ENCODE measurements at places on chromosomes 5 and 9.

- DNase-seq, result no peak
Observed at GRCh38 chr9:122860319-122861142, 32.1 kb upstream of the PDCL start.

GRCh38 chr9:72592502-72593403 lies 71.3 kb downstream of the TMC1 start:
- peak; percentile 27 for DNase-seq

DNA sequence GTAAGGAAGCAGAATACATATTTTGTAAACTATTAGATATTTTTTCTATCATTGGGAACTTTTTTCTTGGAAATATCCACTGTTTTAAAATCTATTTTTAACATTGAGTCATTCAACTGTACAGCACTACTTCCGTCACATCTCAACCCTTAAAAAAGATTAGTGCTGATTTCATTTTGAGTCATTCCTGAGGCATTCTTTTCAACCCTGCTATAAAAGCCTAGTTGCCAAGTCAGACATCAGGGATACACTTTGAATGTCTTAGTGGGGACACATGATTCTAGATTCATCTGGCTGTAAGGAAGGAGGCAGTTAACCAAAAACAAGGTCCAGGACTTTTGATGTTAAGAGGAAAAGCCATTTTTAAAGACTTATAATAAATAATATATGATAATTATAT lies 160.9 kb downstream of the GIN1 start:
- DNase-seq, result no peak

DNA sequence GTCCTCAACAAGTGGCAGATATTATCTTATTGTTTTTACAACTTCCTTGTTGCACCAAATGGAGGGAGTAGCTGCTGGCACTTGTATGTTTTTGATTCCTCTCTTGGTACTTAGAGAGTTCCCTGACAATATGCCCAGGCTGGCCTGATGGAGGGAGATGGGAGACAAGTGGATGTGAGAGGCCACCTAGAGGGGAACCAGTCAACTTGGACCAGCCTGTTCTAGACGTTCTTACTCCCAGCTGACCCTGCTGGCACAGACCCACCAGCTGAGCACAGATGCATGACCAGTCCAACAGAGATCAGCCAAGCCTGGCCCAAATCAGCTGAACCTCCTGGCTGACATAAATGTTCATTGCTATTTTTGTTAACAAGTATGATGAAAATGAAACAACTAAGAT lies 60.9 kb upstream of the GDNF start:
- no peak for DNase-seq

- peak; percentile 11 for DNase-seq
Observed at GRCh38 chr5:150672237-150672883, 11.3 kb downstream of the MYOZ3 start.

- no peak for DNase-seq
Observed at GRCh38 chr5:178520851-178521250, 69.3 kb downstream of the COL23A1 start.

DNA sequence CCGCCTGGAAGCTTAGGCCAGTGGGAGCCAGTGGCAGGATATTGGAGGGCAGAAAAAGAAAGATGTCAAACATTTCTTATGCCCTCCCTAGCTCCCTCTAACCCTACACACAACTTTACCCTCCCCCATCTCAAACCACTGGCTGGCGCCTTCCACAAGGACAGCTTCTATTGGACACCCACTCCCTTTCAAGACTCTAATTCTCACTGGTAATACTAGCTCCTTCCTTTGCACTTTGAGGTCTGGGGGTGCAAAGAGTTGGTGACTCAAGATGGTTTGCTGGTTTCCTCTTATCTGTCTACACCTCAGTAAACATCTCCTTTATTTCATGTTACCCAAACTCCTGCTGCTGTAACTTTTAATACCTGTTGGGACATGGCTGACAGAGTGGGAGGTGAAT lies 11.6 kb upstream of the ITGA1 start:
- no peak for DNase-seq

DNA sequence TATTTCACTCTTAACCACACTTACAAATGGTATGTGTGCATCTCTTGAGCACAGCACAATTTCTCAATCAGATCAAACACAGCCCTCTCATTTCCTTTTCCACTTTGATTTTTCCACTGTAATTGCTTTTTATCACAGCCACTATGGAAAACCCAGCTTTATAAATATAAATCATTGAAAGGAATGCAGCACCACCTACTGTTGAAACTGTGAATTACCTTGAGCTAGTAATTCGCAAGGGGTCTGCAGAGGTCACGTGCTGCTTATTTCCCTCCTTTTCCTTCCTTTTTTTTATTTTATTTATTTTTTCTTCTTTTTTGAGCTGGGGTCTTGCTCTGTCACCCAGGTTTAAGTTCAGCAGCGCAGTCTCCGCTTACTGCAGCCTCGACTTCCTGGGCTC lies 76.9 kb downstream of the CDH6 start:
- DNase-seq, result no peak

DNA sequence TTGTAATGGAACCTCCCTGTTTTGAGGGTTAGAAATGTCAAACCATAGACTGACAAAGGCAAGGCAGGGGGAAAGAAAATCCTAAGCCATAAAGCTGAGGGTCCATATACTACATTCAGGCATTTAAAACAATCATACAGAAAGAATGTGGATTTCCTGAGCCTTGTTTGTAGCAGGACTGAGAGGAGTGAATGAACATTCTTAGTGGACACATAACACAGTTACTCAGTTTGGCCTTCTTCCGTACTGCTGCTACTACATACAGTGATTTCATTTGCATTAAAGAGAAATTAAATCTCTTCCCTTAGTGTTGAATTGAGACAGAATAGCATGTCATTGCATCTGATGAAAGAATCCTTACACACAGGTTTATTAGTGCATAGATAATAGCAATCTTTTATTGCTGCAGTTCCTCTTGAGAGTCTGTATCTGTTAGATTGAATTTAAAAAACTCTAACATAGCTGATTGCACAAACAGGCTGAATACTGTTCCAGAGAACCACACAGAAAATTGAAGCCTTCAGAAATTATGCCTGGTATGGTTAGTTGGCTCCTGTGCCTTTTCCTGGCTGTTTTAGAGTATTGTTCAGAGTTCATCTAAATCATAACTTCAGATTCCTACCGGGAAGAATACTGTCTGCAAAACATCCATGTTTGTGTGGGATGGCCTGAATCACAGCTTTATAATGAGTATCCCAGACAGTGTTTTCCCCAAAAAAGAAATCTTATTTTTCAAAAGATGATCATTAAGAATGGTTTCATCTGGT lies 2.0 kb upstream of the MTX3 start:
- DNase-seq, result no peak

- no peak for DNase-seq
Observed at GRCh38 chr5:120254385-120254784, 209.7 kb upstream of the PRR16 start.

- DNase-seq, result peak; percentile 13
Observed at GRCh38 chr5:151612689-151613427, 21.7 kb upstream of the FAT2 start.

DNA sequence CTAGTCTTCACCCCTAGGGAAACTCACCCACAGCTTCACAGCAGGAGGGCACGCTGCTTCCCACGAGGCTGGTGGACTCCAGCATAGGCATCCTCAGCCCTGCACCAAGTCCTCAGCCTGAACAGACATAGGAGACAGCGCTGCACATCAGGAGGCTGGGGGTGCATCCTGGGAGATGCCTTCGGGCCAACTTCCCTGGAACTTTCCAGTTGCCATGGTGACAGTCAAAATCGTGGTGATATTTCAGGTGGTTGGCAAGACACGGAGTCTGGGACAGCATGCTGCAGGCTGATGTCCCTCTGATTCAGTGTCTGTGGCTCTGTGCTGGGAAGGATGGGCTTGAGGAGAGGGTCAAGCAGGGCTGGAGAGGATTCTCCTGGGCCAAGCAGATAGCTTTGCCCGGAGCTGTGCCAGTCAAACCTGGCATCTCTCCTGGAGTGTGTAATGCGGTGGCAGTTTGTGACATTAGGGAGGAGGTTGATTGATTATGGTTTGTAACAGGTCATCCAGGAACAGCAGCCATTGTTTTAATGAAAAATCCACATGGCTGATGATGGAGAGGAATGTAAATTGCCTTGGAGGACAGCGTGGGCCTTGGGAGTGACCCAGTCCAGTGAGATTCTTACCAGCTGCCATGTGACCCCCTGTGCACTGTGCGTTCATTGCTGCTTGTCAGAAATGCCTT lies 35.6 kb upstream of the SEMA4D start:
- DNase-seq, result no peak

GRCh38 chr9:122192261-122192875 lies 32.7 kb downstream of the MORN5 start:
- no peak for DNase-seq

- no peak for DNase-seq
Observed at GRCh38 chr5:2783223-2783622, 31.7 kb upstream of the IRX2 start.

DNA sequence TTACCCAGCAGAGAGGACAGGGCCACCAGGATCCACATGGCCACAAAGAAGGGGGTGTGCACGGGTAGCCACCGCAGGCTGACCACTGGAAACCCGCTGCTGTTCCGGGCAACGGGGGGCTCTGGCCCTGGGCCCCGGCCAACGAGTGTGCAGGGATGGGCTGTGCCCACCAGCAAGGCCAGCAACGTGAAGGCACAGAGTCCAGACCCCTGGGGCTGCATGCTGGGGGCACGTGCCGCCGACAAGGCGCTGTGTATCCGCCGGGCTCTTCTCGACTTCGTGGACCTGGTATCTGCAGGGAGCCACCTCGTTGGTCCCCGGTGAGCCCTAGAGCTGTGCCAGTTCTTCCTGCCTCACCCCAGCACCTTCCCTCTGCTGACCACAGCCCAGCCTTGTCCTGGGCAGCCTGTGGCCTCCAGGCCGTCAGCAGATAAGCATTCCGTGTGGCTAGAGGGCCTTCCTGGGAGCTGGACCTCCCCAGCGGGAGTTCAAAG lies 42.2 kb upstream of the CEP72 start:
- no peak for DNase-seq

- no peak for DNase-seq
Observed at GRCh38 chr5:9956725-9957124, 293.0 kb downstream of the ATPSCKMT start.

GRCh38 chr9:37262410-37262809 lies 142.0 kb downstream of the ZCCHC7 start:
- DNase-seq, result no peak

DNA sequence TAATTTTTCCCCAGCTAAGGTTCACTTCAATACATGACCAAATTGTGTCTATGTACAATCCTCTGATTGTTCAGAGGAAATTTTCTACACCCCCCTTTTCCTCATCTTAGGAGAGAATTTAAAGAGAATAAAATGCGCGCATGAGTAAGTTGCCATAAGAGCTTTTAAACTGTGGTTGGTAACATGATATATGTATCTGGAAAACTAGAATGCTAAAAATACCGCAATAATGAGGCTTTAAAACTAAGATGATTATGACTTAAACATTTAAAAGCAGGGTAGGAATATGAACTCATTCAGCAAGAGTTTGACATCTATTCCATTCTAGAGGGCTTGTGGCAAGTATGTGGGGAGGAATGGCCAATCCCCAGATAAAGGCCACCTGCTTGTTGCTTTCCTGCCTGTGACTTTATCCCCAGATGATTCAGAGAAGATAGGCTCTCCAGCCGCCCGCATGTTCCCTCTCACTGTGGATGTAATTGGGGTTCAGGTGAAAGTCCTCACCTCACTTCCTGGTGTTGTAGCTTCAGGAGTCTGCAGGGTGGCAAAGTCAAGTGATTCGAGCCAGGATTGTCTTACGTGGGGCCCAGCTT lies 26.5 kb upstream of the BASP1 start:
- DNase-seq, result no peak

- no peak for DNase-seq
Observed at GRCh38 chr5:148491793-148492184, 108.0 kb downstream of the FBXO38 start.

DNA sequence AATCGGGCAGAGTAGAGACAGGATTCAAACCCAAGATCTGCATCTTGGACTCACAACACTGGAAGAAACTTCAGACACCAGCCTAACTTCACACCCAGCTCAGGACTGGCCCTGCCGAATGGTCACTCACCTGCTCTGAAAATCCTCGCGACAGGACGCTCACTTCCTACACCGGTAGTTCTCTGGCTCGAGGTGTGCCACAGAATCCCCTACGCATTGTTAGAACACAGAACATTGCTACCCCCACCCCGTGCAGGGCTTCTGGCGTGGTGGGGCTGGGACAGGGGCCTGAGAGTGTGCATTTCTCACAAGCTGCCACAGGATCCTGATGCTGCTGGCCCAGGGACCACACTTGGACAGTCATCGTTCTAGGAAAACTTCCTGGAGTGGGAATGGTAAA lies 12.1 kb downstream of the KCNMB1 start:
- no peak for DNase-seq

- DNase-seq, result no peak
Observed at GRCh38 chr5:142578161-142578830, 107.6 kb downstream of the FGF1 start.

- DNase-seq, result no peak
Observed at GRCh38 chr9:105647595-105648349, 14.5 kb upstream of the TAL2 start.

DNA sequence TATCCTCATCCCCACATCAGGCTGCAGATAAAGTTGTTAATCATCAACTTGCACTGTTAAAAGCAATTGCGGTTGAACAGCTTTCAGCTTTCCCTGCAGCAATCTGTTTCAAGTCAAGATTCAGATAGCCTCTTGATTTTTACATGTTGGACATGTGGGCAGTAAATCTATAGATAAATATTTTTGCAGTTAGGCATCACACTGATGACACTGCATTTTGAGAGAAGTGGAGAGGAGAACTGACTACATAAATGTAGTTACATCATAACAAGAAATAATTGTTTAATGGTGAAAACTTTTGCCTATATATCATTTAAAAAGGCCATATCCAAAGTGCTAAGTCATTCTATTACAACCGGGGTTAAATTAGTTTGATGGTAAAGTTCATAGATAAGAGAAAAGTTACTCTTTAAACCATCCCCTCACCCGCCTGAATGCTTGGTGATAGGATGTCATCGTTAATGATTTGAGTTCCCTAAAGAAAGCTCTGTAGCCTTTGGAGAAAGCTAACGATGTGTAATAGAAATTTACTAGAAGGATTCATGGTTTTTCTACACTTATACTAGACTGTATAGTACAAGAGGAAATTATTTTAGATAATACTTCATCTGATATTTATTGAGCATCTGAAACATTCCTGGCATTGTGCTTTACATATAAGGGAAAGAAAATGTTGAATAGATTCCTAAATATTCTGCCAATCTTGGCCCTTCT lies 30.8 kb upstream of the ALDH1A1 start:
- DNase-seq, result no peak

DNA sequence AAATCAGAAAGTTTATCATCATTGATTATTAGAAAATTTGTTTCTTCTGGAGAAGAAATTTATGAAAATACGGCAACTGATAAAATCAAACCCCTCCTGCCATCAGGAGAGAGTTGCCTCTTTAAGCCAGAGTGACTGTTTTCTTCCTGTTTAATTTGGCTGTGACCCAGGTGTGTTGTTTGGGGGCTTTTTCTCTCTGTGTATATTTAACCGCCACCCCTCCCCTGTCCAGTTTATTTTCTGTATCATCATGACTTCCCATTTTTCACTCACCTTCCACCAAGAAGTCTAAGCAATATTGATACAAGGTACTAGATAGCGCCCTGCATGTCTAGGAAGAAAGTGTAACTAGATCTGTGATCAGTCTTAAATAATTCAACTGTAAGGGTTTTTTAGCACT lies 50.1 kb downstream of the FAM78A start:
- DNase-seq, result no peak
